ENCODE measurements at places on chromosomes 7 and 10.

DNA sequence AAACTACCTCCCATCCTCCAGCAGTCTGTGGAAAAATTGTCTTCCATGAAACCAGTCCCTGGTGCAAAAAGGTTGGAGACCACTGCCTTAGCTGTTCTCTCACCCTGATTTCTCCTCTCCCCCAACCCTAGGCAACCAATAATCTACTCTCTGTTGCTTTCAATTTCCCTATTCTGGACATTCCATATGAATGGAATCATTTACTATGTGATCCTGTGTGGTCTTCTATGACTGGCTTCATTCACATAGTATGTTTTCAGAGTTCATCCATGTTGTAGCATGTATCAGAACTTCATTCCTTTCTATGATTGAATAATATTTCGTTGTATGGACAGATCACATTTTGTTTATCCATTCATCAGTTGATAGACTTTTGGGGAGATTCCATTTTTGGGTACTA lies 38.3 kb upstream of the DLG5 start:
- DNase-seq: no peak

DNA sequence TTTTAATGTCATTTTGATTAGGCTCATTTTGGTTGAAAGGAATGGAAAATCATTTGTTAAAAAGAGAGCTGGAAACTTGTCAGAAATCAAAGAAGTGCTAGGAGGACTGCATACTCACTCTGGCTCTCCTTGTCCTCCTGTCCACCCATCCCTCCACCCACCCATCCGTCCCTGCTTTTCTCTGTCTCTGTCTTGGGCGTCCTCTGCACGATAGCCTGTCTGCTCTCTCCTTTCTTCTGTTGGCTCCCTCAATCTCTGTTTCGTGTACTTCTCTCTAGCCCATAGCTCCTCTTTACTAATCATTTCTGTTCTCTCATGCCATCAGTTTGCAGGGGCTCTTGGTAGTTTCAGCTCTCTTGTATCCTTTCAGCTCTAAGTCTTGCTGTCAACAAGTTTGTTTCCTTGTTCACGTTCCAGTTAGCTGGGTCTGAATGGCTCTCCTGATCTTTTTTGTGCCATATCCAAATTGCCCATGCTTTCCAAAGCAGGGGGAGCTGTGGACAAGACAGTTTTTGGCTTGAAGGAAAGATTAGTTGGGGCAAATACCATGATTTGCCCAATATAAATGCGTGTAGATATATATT lies 75.6 kb downstream of the KAT6B start:
- no peak for DNase-seq

DNA sequence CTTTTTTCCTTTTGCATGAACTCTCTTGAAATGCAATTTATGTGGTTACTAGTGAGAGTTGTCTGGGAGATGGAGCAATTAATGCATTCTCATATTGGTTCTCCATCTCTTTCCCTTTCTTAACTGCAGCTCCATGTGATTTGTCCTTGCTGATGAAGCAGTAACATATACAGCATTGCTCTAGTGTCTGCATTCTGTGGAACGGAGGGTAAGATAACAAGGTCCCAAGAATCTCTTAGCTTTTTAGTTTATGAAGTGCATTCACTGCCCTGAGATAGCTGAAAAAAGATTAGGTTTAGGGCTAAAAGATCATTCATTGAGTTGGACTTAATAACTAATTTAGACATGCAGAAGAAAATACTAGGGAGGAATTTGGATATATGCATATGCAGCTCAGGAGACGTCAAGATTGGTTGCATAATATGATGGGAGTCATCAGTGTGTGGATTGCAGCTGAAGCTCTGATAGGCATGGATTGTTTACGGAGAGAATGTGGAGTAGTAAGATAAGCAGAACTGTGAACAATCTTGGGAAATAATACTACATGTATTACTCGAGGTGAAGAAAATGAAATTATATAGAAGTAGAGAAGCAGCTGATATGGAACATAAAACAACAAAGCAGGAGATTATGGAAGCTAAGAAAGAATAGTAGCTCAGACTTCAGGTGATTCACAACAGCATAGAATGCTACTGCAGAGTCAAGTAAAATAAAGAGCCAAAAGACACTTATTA lies 404.7 kb downstream of the ARL4A start:
- no peak for DNase-seq

DNA sequence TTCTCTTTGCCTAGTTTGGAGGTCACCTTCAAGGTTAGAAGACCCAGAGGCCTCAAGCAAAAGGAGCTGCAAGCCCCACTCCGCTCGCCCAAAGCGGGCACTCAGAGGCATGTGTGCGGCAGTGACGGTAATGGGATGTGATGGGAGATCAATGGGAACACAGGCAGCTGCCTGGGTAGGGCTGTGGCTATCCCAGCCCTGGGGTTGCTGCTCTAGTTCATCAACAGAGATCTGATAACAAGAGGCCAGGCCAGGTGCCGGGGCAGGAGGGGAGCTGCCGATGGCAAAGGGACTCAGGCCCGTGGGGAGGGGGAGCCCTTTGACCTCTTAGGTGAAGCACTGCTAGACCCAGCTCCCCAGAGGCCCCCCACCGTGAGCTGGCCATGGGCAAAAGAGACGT lies 52.0 kb upstream of the GNA12 start:
- DNase-seq: no peak

DNA sequence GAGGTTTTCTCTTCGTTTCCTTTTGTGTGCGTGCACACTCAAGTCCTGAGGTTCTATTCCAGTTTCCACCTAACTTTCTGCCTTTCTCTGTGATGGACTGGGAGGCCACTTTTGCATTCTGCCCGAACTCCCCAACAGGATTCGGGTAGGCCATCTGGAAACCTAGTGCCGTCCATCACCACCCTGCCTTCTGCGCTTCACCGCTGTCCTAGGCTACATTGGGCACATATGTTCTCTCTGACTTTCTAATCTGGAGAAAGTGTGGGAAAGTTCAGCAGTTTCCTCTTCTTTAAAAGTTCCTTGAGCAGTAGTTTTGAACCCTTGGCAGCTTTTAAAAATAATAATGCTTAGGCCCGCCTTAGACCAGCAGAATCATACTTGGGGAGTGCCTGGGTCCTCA lies 46.8 kb downstream of the SHH start:
- no peak for DNase-seq

DNA sequence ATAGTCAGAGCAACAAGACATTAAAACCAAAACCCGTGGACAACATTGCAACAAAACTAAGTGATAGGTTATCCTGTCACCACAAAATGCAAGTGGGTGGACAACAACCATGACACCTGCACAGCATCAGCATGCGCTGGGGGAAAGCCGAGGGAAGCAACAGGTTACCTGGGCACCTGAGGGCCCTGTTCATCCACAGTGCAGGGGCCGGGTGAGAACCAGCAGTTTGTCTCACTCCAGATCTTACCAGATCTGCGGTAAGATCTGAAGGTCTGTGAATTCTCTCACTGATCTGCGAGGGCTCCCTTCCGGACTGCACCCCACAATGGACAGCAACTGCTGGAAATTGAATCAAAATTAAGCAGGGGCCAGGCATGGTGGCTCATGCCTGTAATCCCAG lies 30.5 kb upstream of the GRID1 start:
- no peak for DNase-seq

DNA sequence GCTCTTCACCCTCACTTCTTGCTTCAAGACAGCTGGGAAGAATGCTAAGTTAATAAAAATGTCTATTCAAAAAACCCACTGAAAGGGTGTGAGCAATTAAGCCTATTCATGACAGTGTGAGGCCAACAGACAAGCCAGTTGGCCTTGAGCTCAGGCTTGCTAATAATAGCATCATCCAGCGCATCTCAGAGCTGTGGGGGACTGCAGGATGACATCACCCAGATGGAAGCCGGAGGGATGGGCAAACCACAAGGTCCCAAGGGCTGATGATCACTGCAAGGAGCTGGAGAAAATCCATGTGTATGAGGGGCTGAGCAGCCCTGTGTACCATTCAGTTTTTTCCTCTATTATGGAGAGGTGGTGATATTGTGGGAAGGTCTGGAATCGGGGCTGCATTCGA lies 770.4 kb downstream of the TNS3 start:
- DNase-seq: no peak

- DNase-seq: no peak
These were observed 45.9 kb downstream of the TMEM270 start for GRCh38 chr7:73906874-73907273.

DNA sequence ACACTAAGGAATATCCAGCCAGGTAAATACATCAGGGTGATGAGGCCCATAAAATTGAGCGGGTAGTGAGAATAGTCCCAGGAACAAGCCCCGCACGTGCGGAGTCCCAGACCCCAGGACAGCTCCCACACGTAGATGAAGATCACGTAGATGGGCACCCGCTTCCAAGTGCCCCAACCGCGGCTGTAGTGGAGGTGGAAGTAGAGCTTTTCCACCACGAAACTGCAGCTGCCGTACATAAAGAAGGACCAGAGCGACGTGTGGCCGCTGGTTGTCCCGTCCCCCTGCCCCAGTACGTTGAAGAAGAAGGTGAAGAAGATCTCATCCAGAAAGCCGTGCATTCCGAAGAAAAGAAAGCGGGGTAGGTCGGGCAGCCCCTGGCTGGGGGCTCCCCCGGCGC lies 948 bp downstream of the TMEM229A start:
- no peak for DNase-seq

DNA sequence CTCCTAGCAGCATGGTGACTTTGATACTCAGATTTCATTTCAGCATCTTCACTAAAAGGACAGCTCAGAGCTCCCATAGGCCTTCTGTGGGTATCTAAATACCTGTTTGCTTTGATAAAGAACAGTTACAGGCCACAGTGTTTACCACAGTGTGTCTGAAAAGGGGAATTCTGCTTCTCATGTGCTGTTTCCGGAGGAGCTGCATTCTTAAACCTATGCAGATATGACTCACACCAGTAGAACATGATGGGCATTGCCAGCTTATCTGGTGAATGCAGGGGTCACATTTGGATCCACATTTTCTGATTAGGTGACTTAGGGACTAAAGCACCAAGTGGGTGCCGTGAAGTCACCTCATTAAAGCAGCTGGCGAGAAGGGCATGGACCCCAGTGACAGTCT lies 52.6 kb downstream of the TRRAP start:
- DNase-seq: no peak

- DNase-seq: no peak
These were observed 12.2 kb upstream of the ADD3 start for GRCh38 chr10:109995595-109995994.

GRCh38 chr7:37916017-37916672 lies 472 bp downstream of the SFRP4 start:
- no peak for DNase-seq

DNA sequence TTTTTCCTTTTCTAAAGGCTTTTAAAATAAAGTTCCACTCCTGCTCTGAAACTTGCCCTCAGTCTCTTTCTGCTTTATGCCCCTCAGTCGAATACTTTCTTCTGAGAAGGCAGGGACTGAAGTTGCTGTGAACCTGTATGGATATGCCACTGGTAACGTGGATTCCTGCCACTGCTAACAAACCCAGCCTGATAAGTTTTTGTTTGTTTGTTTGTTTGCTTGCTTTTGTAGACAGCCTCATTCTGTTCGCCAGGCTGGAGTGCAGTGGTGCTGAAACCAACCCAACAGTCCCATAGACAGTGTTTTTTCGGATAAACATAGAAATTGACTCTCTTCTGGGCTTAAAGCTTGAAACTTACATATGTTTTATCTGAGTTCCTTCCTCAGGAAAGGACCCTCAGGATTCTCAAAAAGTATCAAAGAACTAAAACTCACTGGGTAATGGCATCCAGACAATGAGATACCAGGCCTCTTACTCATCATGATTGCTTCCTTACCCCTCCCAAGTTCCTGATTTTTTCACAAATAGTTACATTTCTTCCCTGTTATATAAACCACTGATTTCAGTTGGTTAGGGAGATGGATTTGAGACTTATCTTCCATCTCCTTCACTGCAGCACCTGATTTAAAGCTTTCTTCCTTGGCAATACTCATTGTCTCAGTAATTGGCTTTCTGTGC lies 273.6 kb downstream of the SDHAF3 start:
- no peak for DNase-seq

DNA sequence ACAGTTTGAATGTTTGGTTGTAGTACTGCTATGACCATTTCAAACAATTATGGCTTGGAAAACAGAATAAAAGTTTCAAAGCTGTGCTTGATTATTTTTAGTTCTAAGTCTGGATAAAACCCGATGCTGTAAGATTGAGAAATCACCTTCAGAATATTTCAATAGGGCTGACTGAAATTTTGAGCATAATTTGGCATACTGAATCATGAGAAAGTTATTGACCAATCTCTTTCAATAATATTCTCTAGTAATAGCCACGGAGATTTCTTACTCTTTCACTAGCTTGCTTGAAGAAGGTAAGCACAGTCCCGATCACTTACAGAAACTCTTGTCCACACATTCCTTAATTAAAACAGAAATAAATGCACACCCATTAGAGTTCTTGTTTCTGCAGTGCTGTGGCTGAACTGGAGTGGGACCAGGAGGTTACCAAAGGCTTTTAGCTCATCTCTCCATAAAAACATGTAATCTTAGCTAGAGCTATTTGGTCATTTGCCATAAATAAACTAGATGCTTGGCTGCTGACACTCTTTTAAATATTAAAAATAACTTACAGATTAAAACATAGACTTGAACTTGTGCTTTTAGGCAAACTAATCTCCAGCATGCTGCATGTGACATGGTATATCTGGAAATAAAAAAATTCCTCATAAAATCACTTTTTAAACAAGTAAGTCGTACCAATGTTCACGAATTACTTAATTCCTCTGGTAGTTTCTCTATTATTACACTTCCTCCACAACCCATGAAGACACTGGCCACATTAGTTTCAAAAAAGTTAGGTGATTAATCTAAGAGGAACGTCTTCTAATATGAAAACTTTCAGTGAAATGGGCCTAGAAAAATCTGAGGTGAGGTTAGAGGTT lies 97.8 kb downstream of the AGMO start:
- no peak for DNase-seq

GRCh38 chr10:101403161-101403560 lies 49.2 kb downstream of the BTRC start:
- DNase-seq: no peak

GRCh38 chr10:10313149-10313835 lies 704.4 kb upstream of the CELF2 start:
- no peak for DNase-seq

DNA sequence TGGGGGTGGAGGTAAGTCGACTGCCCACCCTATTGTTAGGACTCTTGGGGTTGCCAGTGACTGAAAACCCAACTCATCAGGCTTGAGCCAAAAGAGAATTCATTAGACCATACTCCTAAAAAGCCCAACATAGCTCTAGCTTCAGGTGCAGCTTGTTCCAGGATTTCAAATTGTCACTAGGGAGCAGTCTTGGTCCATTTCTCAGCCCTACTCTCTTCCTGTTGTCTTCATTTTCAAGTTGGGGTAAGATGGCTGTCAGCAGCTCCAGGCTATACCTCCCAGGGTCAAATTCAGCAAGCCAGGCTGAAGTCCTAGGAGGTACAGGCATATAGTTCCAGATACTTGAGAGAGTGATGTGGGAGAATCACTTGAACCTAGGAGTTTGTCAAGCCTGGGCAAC lies 14.9 kb upstream of the COL13A1 start:
- DNase-seq: no peak

Data from stimulated activated CD4-positive, alpha-beta T cell treated with anti-CD3 and anti-CD28 coated beads, Interleukin-12 subunit alpha, Interleukin-12 subunit beta, amount 100 ng/mL, for 24 hours (primary cell).